NCI-H2171 treated with DMSO at 0.1 percent for 48 hours (cell line): ENCODE measurements at places on chromosomes 16 and 17.

GRCh38 chr17:19440421-19440820 is 29.4 kb downstream of the RNF112 start:
- DNase-seq = no peak

DNA sequence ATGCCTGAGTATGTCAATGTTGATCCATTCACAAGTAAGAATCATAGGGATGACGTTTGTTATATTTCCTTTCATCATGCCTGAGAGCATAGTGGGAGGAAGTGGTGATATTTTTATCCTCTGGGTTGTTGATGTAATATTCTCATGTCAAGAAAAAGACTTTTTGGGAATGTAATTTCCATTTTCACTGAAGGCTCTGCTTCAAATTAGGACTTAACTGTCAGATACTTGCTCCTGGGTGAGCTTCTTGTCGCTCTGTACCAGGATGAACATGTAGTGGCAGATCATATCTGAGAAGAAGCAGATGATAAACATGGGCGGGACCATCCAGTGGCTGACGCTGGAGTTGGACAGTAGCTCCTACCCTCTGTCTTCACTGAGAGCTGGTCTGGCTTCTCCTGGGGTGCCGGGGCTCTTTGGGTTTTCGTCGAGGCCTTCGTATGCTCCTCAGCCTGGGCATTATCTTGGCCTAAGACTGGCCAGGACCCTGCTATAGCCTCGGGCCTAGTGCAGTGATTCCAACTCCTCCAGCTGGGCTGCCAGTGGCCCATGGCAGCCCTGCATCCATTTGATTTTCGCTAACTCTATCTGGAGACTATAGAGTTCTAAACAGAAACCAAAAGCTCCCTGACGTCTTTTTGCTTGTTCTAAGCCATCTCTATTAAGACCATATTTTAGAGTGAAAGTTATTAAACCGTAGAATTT is 19.7 kb downstream of the CYB5B start:
- DNase-seq = no peak

- no peak for DNase-seq
Measured at GRCh38 chr16:26493751-26494150, 573.0 kb upstream of the C16orf82 start.

- DNase-seq = no peak
Measured at GRCh38 chr16:13992322-13992721, 72.4 kb downstream of the ERCC4 start.

- DNase-seq = no peak
Measured at GRCh38 chr17:17342242-17342945, 39.2 kb downstream of the NT5M start.

- no peak for DNase-seq
Measured at GRCh38 chr17:77388384-77389306, 247.9 kb downstream of the SEC14L1 start.

DNA sequence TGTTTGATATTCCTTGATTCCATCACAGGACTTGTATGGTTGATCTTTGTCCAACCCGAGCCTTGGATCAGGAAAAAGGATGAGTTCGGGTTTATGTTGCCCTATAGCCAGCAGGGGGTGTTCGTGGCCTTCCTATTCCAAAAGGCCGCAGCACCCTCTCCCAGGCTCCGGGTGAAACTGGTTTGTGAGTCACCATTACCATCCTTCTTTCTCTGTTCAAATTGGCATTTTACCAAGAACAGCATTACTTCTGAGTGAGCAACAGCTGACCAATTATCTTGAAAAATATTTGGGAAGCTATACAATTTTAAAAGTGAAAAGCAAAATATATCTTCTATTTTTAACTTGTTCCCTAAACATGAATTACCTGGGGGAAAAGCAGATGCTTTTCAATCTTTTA is 24.3 kb upstream of the KRT20 start:
- DNase-seq = peak; percentile 69

DNA sequence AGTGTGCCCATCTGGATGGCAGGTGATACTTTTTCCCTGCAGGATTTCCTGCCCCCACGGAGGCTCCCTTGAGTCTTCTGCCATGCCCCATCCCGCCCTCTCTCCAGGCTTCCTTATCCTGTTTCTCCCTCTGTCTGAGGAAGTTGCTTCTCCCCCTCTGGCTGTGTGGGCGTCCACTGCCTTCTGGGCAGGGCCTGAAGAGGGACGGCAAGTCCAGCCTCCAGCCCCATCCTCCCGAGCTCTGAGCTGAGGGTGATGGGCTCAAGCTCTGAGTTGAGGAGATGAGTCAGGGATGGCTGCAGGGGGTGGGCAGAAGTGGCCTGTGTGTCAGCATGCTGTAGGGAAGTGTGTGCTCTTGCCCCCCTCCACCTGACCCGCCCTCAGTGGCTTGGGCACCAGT is 14.2 kb upstream of the RAP1GAP2 start:
- DNase-seq = peak; percentile 32
